ENCODE measurements at places on chromosomes 13 and 19.

- DNase-seq: no peak
Measured at GRCh38 chr13:46771693-46772092, 25.3 kb downstream of the ESD start.

DNA sequence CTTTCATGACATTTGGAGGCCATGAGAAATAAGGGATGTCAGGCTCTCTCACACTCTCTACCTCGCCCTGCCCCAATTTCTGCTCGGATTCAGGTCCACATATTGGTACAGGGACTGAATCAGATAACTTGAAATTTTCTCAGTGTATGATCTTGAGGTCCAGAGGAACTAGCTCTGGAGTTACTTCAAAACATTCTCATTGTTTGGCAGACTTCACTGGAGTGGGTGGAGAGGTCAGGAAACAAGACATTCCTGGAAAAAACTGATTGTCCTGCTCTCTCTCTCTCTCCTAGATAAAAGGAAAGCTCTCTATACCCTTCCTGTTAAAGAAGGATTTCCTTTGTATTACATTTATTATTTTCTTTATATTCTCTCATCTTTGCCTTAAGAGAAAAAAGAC is 428.1 kb upstream of the DACH1 start:
- peak; percentile 0 for DNase-seq

DNA sequence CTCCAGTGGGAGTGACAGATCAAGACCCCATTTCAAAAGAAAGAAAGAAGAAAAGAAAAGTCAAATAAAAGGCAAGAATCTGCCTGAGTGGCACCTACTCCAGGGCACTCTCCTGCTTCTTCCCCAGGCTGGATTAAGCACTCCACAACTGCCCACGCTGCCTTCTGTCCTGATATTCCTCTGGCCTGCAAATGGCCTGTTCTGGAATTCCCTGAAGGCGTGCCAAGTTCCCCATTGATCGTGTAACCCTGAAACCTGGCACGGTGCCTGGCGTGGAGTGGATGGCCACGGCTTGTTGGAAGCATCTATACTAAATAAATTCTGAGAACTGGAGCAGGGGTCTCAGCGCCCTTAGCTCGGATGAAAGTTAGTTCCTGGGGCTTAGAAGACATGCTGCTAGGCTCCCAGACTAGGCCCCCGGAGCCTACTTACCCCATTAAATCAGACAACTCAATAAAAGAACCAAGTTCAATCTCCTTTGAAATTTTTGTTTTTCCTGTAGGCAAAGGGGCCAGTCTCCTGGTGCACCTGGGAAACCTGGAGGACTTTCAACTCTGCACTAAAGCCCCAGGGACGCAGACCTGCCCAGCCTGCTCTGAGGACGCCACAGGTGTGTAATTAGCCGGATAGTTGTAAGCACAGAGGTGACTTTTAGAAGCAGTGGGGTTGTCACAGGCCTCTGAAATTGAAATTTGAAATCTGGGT is 21.9 kb downstream of the ANKRD27 start:
- peak; percentile 72 for DNase-seq

- DNase-seq: no peak
Measured at GRCh38 chr19:28793391-28794168, 419.4 kb downstream of the UQCRFS1 start.

- DNase-seq: no peak
Measured at GRCh38 chr13:100196375-100196774, 107.5 kb downstream of the PCCA start.

GRCh38 chr19:5255602-5256231 is 84.9 kb downstream of the PTPRS start:
- no peak for DNase-seq

DNA sequence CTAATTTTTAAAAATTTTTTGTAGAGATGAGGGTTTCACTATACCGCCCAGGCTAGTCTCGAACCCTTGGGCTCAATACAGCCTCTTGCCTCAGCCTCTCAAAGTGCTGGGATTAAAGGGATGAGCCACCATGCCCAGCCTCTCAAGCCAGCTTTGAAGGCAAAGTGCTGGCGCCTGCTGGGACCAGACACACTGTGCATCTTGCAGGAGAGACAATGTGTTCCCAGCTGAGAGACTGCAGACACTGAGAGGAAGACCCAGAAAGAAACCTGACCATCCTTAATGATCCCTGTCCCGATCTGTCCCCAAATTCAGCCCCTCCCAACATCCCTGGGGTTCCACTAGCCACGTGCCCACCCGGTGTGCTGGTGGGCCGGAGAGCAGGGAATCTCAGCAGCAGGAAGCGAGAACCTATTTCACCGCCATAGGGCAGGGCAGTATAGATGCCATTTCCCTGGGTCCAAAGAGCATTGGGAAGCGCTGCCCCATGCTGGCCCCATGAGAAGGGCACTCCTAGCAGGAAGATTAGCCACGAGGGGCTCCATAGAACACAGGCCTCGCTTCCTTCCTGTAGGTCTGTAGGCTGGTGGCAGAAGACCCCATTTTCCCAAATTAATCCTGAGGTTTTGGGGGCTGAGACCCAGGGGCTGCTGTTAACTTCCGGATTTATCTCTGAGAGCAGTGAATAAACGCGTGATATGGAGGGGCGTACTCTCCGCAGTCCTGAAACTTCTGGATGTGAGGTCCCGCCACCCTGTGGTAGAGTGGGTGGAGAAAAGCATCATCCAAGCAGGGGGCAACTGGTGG is 968 bp downstream of the RAVER1 start:
- DNase-seq: no peak

DNA sequence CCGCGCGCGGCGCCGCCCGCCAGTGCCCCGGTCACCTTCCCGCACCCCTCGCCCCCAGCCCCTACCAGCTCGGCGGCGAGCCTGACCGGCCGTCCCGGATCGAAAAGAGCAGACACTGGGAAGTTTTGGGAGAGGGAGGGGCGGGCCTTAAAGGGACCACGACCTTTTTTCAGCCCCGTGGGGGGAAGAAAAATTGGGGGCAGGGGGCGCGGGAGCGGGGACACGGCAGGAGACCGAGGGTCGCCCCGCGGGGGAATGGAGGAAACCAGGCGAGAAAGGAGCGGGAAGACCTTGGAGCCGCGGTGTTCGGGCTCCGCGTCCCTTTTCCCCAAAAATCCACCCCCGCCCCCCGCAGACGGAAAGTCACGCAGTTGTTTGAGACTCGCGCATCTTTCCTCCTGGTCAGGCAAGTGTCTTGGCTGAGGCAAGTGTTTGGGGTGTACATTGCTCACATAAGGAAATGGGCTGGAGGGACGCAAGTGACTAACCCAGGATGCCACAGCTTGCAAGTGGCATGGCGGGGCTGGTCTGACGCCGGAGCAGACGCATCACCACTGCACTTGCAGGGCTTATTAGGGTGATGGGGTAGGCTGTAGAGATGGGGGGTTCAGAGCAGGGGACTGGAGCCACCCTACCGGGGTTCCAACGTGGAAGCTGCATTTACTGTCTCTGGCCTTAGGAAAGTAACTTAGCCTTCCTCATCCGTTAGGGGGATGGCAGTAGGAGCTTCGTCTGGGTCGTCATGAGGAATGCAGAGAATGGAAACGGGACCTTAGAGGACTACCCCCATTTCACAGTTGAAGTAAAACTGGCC is 2.7 kb upstream of the HNRNPL start:
- peak; percentile 62 for DNase-seq

GRCh38 chr13:46327246-46327645 is 59.8 kb downstream of the RUBCNL start:
- DNase-seq: no peak

DNA sequence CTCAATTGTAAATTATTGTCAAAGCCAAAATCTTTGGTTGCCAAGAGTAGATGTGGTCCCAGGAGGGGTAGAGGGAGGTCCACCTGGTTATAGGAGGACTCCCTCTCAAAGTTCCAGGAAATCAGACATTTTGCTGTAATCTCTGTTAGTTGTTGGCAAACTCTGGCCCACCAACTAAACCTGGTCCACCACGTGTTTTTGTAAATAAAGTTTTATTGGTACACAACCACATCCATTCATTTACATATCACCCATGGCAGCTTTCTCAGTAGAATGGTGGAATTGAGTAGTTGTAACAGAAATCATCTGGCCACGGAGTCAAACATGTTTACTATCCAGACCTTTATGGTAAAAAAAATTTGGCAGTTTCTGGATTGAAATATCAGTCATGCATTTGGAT is 70.6 kb downstream of the ZNF557 start:
- DNase-seq: no peak

DNA sequence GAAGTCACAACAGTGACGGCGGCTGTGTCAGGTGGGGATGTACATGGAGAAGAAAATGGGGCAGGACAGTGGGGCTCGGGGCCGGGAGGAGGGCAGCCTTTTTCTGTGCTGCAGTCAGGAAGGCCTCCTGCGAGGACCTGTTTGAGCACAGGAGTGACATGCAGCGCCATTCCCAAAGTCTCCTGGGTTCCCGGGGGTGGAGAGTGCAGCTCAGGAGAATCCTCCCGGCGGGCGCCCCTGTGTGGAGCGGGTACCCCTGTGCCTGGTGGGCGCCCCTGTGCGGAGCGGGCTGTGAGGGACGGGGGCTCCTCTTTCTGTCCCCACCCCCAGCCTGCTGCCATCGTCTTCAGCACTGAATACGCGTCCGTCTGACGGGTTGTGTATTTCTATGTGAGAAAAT is 62.4 kb downstream of the ATP11A start:
- DNase-seq: no peak

DNA sequence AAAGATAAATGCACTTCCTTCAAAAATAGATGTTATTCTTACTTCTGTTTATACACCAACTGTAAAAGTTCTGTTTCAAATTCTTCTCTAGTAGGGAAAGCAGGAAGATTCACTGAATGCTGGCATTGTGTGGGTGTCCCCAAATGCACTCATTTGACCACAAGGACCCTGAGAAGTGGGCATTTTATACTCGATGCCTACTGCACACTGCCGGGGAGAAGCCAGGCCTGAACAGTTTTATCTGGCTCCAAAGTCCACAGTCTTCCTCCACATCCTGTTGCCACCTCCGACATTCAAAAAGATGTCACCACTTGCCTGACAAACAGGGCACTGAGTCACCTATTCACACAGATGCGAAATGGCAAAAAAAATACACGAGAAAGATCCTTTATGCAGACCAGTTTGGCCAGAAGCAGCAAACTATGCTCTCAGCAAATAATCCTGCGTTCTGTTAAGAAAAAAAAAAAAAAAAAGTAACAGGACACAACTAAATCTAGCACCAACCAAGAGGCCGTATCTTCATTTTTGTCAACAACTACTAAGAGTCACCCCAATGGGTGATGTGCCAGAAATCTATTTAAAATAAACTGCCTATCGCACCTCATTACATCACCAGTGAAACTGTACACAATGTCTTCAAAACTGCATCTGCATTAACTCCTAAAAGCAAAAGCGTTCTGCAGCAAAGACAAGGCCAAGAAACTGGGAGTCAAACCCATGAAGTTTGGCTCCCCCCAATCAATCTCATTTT is 6.2 kb downstream of the ZC3H4 start:
- peak; percentile 55 for DNase-seq

DNA sequence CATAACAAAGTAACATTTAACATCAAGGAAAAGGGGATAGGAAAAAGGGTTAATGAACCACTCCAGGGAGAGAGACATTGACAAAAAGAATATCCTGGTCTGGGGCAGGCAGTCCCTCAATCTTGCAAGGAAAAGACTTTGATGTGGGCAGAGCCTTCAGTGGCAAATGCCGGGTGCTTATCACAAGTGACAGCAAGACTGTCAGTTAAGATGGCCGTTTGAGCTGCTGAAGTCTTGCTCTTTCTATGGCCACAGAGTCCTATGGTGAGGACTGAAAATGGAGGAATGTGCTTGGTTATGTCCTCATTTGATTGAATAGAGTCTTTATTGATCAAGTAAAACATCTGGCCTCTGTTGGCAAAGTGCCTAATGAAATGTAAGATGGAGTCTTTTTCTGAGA is 112.1 kb downstream of the B3GLCT start:
- no peak for DNase-seq

- DNase-seq: no peak
Measured at GRCh38 chr13:30401347-30401746, 20.9 kb upstream of the UBE2L5 start.

- peak; percentile 45 for DNase-seq
Measured at GRCh38 chr19:38898788-38899446, 501 bp downstream of the SIRT2 start.

- no peak for DNase-seq
Measured at GRCh38 chr19:50214699-50215543, 11.5 kb downstream of the MYH14 start.

GRCh38 chr19:17496337-17496997 is 15.0 kb upstream of the PGLS start:
- peak; percentile 92 for DNase-seq

GRCh38 chr19:11164879-11165406 is 9.4 kb upstream of the SPC24 start:
- DNase-seq: no peak

DNA sequence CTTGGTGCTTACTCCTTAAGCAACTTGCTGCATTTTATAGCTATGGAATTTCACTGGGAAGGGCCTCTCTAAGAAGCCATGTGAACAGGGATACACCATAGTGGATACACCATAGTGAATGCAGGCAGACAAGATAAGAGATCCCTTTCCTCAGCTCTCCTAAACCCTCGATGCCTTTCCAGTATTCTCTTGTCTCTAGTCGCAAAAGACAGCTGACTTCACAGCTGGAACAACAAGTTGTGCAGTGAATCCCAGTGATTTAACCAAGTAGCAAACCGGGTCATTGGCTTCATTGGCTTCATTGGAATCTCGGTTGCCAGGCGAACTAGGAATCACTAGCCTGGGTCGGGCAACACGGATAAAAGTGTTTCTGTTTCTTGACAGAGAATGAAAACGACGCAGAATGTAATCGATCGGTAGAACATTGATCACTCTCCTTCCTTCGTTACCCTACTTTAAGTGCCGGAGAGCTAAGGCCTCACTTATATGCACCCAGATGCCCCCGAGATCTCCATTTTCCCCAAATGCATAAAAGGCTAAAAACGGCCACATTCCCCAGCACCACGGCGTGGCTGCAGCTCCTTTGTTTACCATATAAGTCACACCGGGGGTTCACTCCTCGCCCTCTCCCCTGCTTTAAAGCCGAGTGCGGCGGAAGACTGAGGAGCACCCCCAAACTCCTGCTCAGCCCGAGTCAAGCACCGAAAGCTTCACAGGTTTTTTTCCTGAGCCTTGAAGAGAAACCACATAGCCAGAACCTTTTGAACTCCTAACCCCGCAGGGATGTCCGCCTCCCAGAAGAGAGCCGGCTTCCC is 674 bp downstream of the TRPC4 start:
- DNase-seq: no peak

- no peak for DNase-seq
Measured at GRCh38 chr19:34991542-34992333, 8.4 kb upstream of the GRAMD1A start.

- DNase-seq: no peak
Measured at GRCh38 chr19:15381864-15382263, 2.3 kb upstream of the AKAP8 start.

GRCh38 chr13:44368062-44368591 is 5.5 kb upstream of the SERP2 start:
- DNase-seq: peak; percentile 19

Data from dermis blood vessel endothelial cell (primary cell).